CD14-positive monocyte (primary cell): ENCODE measurements at places on chromosomes 6 and 20.

GRCh38 chr6:113169484-113169883 is 687.7 kb upstream of the MARCKS start:
- DNase-seq: no peak

DNA sequence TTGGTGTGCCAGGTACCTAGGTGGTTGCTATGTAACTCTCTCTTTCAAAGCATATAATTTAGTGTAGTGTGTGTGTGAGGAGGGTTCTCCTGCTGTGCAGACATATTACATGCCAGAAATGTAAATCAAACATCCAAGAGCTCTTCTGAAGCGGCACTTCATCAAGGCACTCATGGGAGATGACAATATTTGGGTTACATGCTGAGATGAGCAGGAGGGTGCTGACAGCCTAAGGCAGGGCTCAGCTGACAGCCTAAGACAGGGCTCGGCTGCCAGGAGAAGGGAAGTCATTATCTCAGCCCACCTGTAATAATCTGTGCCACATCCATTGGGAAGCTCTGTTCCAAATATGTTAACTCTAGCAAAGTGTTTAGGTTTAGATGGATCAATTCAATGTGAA is 39.1 kb downstream of the ADGRF5 start:
- no peak for DNase-seq

GRCh38 chr6:79438030-79438429 is 99.2 kb downstream of the LCA5 start:
- no peak for DNase-seq

DNA sequence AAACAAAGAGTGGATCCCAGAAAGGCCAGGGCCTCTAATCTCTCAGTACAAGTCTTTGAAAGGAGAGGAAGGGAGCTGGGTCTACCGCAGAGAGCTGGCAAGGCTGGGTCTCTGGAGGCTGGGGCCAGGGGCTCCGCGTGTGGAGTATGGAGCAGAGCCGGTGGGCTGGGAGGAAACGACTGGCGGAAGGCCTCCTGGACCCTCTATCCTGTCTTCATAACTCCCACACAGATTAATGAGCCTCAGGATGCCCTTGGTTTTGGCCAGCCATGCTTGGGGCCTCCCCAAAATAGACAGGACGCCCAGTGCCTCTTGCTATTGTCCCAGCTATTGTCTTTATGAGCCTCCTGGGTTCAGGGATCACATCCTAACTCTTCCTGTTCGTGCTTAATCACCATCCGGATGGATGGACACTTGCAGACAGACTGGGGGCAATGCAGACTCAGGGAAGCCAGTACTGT is 306.4 kb downstream of the DHX35 start:
- no peak for DNase-seq

DNA sequence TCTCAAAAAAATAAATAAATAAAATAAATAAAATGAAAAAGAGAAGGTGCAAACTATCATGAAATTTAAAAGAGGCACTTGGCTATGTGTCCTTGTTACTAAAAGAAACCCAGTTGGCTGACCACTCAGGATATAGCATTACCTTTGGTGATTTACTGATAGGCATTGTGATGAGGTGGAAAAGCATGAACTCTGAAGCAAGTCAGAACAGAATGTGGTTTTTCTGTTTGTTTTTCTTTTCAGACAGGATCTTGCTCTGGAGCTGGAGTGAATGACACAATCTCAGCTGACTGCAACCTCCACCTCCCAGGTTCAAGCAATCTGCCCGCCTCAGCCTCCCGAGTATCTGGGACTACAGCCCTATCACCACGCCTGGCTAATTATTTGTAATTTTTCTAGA is 31.9 kb downstream of the ZNF184 start:
- DNase-seq: no peak

GRCh38 chr6:19991176-19991575 is 154.0 kb downstream of the ID4 start:
- no peak for DNase-seq

DNA sequence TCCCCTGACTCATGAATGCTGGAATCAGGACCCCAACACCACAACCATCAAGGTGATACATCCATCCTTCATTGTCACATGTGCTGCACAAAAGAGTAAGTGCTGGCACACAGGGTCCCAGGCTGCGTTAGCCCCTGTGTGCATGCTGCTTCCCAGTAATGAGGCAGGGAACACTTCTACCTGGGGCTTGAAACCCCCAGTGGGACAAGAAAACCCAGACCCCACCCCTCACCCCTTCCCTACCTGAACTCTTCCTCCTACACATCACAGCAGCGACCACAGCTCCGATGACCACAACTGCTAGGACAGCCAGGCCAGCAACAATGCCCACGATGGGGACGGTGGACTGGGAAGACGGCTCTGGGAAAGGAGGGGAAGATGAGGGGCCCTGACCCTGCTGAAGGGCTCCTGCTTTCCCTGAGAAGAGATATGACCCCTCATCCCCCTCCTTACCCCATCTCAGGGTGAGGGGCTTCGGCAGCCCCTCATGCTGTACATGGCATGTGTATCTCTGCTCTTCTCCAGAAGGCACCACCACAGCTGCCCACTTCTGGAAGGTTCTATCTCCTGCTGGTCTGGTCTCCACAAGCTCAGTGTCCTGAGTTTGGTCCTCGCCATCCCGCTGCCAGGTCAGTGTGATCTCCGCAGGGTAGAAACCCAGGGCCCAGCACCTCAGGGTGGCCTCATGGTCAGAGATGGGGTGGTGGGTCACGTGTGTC is 2.0 kb downstream of the HLA-B start:
- no peak for DNase-seq
